LHCN-M2 (cell line): ENCODE measurements at places on chromosomes 7 and 10. TPM values are rescaled to one million over a fixed set of nuclear protein-coding genes. Genes with fewer than 3 reads are reported as not detected.

The NRG3 gene
- not detected in 2 replicates for total RNA-seq

DNA sequence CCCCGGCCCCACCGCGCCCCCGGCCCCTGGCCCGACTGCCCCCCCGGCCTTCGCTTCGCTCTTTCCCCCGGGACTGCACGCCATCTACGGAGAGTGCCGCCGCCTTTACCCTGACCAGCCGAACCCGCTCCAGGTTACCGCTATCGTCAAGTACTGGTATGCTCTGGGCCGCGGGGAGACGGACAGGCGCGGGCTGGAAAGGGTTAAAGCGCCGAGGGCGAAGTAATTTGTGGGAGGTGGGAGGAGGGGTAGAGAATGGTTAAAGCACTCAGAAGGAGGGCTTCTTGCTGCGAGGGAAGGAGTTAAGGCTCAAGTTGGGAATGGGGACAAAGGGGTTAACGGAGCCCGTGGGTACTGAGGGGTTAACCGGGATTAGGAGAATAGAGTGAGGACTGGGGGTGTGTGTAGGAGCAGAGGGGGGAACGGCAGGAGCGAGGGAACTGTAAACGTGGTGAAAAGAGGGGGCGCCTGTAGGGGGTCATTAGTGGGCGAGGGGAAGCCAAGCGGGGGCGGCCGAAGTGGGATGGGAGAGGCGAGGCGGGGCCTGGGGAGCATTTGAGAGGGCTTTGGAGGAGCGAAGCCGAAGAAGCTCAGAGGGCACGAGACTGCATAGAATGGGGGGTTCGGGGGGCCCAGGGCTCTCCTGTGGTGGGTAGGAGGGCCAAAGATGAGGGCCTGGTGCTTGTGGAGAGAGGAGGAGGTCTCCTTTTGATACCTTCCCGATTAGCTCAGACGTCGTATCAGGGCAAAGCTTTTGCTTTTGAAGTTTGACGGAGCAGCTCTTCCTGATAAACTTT is 605 bp downstream of the SUFU start:
- no peak for DNase-seq

The NOBOX gene
- total RNA-seq, result not detected in 2 replicates

DNA sequence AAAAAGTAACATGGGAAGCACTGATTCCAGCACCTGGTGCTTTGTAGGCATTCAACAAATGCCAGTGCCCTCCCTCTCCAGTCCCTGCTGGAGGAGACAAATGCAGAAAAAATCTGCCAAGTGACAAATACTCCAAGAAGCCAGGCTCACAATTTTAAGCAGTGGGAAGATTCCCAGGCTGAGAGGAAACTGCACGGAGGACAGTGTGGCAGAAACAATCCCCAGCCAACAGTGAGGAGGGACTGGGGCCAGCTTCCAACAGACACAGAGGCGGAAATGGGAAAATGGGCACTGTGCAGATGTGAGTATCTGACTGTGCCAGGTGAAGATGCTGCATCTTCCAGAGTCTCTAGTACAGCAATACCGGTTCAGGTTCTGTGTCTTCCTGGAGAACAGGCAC is 106.3 kb downstream of the SLIT1 start:
- no peak for DNase-seq

GRCh38 chr10:67087135-67087425 is 161.2 kb downstream of the LRRTM3 start:
- no peak for DNase-seq
